Esophagus muscularis mucosa (tissue), 4 donors: ENCODE measurements at places on chromosomes 1 and 21. TPM values are rescaled to one million over a fixed set of nuclear protein-coding genes. Genes with fewer than 3 reads are reported as not detected.

Gene AZIN2
- 3.7 TPM for total RNA-seq

Gene KCNE2
- total RNA-seq, result 0.40 TPM

Gene MTMR11
- total RNA-seq, result 15.0 TPM

Gene TRIM58
- total RNA-seq, result 0.86 TPM

Gene PKN2
- 27.2 TPM for total RNA-seq

Gene FCRL6
- not detected for total RNA-seq

Gene RSPH1
- 0.50 TPM for total RNA-seq

Gene KRTAP20-4
- total RNA-seq, result not detected

Gene ADAM15
- total RNA-seq, result 133 TPM

Gene MAP3K21
- 0.66 TPM for total RNA-seq

Gene ATP13A2
- 30.8 TPM for total RNA-seq

Gene CNN3
- 210 TPM for total RNA-seq

Gene ANKRD35
- total RNA-seq, result 10.4 TPM

Gene PTGER3
- total RNA-seq, result 34.8 TPM

Gene CACNA1S
- total RNA-seq, result not detected
